Activated T-helper 1 cell treated with anti-CD3 and anti-CD28 coated beads, Interleukin-12 subunit alpha, Interleukin-12 subunit beta, Interleukin-2, Interleukin-4 antibody, amounts not matched to agents 30 ng/mL and 10 ng/mL and 1 ng/mL, durations not matched to agents 14 hours and 24 hours and 36 hours (primary cell): ENCODE measurements at places on chromosomes 6 and 20.

DNA sequence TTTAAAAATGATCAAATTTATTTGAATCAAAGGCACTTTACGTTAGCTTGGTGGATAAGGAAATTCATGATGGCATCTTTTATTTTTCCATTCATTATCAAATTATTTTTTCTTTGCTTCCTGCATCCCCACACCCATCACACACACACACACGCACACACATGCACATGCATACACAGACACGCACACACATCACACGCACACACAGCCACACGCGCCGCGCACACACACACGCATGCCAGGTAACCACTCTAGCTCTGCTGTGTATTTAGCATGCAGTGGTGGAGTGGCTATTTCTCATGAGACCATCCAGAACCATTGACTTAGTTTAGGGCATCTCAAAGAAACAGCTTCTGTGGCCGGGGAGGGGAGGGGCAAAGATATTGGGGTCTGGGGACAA lies 47.0 kb downstream of the GNAS start:
- DNase-seq, result no peak

DNA sequence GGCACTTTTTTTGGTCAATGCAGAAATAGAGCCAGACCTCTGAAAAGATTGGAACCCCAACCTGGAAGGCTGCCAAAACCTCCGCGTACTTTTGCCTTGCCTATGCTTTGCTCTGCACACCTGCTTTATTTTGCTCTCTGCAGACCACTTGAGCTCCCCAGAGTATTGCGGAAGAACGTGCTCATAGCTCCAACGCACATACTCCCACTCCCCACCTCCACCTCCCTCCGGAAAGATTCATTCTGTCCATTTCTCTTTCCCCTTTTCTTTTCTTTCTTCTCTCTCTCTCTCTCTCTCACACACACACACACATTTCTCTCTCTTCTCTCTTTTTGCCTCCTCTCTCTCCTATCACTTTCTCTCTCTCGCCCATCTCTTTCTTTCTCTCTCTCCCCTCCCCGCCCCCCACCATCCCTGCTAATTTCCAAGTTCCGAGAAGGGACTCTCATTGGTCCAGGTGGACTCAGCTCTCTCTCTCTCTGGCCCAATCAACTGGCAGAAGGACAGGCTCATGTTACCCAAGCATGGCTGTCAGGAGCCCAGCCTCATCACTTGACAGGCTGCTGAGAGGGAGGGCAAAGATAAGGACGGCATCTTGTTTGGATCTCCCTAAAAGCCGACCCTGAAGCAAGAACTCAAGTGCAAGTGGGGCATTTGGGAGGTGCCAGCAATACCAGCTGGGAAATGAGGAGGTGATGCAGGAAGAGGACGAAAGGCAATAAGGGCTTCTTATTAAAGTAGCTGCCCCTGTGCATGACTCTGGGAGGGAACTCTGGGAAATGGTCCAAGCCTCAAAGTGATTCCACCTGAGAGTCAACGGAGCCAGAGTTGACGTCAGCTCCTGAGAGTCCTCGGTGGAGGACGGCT lies 246.1 kb downstream of the LY86 start:
- no peak for DNase-seq

- no peak for DNase-seq
Measured at GRCh38 chr20:6838181-6838826, 70.8 kb downstream of the BMP2 start.

DNA sequence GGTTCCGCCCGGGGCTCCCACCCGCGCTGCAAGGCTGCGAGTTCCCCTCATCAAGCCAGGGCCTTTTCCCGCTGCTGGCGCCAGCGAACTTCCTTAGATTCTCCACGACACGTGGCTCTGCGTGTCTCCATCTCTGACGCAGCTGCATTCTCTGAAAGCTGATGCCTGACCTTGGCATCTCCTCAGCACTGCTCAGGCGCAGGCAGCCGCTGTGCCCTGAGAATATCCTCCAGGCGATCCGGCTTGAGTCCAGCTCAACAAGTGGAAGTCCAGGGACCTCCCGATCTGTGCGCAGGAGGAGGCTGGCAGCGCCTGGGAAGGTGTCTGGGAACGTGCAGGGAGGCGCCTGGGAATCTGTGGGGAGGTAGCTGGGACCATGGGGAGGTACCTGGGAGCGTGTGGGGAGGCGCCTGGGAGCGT lies 171.2 kb upstream of the THBS2 start:
- DNase-seq, result no peak

DNA sequence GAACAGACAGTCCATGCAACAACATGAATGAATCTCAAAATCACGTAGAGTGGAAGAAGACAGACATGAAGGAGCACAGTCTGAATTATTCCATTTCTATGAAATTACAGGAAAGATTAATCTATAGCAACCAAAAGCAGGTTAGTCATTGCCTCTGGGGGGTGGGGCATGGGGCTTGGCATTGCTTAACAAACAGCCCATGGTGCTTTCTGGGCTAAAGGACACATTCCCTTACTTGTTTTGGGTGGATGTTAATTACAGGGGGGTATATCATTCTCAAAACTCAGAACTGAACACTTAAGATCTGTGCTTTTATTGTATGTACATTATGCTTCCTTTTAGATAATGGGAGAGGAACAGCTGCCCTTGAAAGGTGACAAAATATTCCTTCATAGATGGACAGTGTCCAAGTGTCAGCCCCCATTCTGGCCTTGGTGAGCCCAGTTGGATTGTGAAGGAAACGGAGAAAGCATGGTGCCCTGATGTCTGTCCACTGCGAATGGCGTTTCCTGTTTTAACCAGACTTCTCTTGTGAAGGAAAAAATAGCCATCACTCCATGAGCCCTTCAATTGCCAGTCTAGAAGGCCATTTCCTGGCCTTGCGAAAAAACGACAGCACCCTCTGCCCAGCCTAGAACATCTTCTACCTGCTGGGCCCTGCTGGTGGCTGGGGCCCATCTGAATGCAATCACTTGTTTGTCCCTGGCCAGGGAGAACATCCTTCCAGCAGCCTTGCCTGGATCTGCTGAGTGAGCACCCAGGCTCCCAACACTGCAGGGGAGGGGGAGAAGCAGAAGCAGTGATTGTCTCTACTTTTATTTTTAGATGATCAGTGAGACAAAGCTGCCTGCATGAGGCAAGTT lies 179.7 kb downstream of the BCAS1 start:
- DNase-seq, result no peak

GRCh38 chr6:144853603-144854002 lies 568.5 kb downstream of the UTRN start:
- no peak for DNase-seq

DNA sequence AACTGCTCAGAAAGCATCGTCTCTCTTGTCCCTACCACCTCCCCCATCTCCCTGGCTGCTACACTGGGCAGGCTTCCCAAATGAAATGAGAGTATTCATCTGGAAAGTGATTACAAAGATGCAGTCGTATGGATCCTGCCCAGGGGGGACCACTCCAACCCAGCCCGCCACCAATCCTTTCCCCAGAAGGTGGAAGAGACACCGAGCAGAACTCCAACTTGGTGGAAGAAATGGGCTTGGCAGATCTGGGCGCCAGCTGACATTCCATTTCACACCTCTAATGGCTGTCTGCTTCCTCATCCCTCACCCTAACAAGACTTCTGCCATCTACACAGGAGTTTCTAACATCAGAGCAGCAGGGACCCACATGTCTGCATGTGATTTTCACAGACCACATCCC lies 12.7 kb downstream of the PKHD1 start:
- DNase-seq, result no peak

- DNase-seq, result no peak
Measured at GRCh38 chr20:1033751-1034414, 31.8 kb upstream of the RSPO4 start.

DNA sequence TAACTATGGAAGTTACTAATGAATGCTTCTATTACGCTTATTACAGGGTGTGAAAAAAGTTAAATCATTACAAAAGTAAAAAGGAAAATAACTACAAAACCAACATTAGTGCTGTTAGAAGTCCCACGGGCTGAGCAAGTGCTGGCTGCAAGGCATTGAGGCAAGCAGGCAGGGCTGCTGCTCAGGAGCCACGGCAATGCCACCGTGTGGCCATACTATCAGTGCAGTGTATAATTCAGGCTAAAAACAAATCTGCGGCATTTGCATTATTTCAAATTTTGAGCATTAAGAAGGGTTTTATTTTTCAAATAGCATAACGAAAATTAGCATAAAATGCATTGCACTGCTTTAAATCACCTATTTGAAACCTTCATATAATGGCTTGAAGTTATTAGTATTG lies 17.1 kb downstream of the IFNGR1 start:
- no peak for DNase-seq

GRCh38 chr6:38114976-38115625 lies 295.6 kb downstream of the ZFAND3 start:
- DNase-seq, result no peak

DNA sequence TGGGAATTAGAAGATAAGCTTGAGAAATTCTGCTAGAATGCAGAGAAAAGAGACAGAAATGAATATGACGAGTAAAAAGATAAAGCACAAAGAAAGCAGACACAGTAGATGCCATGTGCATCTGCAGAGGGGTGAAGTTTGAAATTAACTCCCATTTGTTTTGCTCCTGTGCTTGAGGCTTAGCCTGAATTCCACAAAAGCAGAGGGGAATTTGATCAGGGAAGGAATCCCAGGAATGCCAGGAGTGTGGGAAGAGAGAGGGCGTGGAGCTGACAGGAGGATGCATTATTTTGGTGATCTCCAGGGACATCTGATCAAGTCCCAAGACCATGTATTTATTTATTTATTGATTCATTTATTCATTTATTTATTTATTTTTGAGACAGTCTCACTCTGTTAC lies 55.6 kb downstream of the SLC22A1 start:
- DNase-seq, result no peak

DNA sequence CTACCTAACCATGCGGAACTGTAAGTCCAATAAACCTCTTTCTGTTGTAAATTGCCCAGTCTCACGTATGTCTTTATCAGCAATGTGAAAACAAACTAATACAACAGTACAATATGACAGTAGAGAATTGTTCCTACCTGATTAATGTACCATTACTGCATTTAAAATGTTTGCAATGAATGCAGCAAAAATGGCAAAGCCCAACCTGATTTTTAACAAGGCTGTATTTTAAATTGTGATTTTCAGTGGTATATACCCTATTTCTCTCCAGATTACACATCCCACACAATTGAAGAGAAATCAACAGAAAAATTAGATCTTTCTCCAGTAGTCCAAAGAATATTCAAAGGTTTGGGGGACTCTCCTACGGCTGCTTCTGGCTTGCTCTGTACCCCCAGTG lies 3.3 kb upstream of the PCSK2 start:
- no peak for DNase-seq

GRCh38 chr6:3266170-3266569 lies 7.4 kb downstream of the PSMG4 start:
- no peak for DNase-seq

DNA sequence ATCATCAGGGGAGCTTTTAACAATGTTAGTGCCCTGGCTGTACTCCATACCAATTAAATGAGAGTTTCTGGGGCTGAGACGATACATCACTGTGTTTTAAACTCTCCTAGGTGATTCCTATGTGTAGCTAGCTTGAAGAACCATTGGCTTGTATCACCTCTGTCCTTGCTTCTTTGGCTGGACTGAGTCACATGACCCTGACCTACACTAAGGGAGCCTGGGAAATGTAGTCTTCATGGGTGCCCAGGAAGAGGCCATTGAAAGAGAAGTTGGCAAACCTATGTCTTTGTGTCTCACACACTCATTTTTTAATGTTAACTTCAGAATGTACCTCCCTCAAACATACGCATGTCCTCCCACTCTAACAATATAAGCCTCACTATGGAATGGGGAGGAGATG lies 506.6 kb downstream of the DHX35 start:
- no peak for DNase-seq

GRCh38 chr6:87702589-87702945 lies 534 bp upstream of the AKIRIN2 start:
- no peak for DNase-seq

- DNase-seq, result no peak
Measured at GRCh38 chr6:14026831-14027539, 90.6 kb upstream of the CD83 start.

DNA sequence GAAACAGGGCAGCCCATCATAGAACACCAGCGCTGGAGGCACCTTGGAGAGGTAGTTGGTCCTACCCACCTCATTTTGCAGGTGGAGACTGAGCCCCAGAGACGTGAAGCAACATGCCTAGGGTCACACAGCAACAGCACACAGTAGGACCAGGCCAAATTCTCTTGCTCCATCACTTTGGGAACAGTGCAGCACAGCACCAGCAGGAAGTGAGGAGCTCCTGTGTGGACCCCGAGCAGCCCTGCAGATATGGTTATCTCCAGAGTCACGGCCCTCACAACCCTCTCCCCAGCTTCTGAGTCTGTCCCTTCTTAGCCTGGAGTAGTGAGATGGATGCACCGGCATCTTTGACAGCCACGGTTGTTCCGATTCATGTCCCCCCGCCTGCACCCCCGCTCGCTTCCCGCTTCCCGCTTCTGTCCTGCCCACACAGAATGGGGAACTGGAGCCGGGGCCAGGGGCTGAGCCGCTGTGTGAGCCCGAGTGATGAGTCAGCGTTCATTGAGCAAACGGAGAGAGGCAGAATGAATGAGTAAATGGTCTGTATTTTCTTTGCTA lies 72.6 kb upstream of the DUSP22 start:
- no peak for DNase-seq

- DNase-seq, result no peak
Measured at GRCh38 chr6:130781557-130781956, 45.6 kb upstream of the SMLR1 start.

DNA sequence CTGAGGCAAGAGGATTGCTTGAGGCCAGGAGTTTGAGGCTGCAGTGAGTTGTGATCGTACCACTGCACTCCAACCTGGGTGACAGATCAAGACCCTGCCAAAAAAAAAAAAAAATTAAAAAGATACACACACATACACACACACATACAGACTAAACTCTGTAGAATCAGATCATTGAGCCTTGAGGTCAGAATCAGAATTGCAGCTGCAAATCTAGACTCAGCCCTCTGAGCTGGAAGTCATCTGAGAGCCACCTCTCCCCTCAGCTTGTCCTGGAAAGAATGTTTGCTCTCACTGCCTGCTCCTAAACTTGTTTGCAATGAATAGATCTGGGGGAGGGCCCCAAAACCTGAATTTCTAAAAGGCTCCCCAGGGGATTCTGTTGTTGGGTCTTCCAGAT lies 41.4 kb upstream of the ANGPT4 start:
- DNase-seq, result no peak

DNA sequence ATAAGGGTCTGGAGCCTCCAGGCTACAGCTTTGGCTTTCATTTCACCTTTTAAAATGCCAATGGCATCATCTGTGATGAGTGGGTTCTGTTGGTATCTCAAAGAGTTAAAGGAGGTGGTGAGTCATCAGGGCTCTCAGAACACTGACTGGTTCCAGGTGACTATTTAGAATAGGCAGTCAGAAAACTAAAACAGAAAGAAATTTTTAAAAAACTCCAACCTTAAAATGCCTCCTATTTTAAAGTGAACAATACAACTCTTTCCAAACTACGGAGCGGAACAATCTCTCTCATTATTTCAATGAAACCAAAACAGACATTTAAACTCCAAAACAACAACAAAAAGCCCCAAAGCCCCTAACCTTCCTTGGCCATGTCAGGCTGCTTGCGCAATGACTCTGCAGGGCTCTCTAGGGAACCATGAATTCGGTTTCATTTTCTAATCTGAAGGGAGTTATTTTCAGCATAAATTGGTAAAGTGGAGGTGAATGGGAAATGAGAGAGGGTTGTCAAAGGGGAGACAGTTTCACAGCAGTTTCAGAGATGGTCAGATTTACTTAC lies 194.9 kb downstream of the KIF6 start:
- DNase-seq, result no peak
